ENCODE measurements at places on chromosomes 6 and 20. TPM values are rescaled to one million over a fixed set of nuclear protein-coding genes. Genes with fewer than 3 reads are reported as not detected.

- peaks cover 42% of the 10 kb centered on the region for H3K4me1 ChIP-seq
- H3K4me3 ChIP-seq = no peak overlapping the region
- H3K36me3 ChIP-seq = peaks cover under 1% of the 10 kb centered on the region
- H3K27me3 ChIP-seq = no peaks in the 10 kb centered on the region
- no peak overlapping the region for H3K27ac ChIP-seq
These were observed 5.3 kb downstream of the APMAP start for GRCh38 chr20:24987244-24987643.

Gene KCNK5
- 70.3 TPM for total RNA-seq

Gene PPARD
- total RNA-seq = 19.8 TPM

DNA sequence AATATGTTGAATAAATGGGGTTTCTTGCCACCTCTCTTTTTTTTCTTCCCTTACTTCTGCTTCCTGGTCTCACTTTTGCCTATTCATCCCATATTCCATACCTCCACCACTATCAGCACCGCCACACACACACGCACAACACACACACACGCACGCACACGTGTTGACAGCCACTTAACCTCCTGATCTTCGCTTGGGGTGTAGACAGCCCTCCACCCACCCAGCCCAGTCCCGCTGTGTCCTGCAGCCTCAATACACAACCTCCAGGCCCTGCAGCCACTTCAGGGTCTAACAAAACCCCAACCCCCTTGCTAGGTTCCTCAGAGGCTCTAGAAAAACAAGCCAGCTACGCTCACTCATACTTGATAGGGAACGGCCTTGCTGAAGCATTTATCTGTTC lies 72.3 kb downstream of the LINC00237 start:
- no peak for DNase-seq
- no peak overlapping the region for H3K4me3 ChIP-seq
- H3K36me3 ChIP-seq = no peaks in the 10 kb centered on the region
- no peaks in the 10 kb centered on the region for H3K4me1 ChIP-seq
- H3K27me3 ChIP-seq = peaks cover 3% of the 10 kb centered on the region
- no peak overlapping the region for H3K27ac ChIP-seq

- H3K4me1 ChIP-seq = no peaks in the 10 kb centered on the region
- no peak overlapping the region for H3K4me3 ChIP-seq
- H3K27me3 ChIP-seq = no peaks in the 10 kb centered on the region
- H3K36me3 ChIP-seq = no peaks in the 10 kb centered on the region
These were observed 183.4 kb downstream of the LY86 start for GRCh38 chr6:6771964-6772363.

GRCh38 chr6:33602180-33602579 lies 18.9 kb upstream of the ITPR3 start:
- no peak for DNase-seq
- H3K27me3 ChIP-seq = no peaks in the 10 kb centered on the region
- H3K36me3 ChIP-seq = no peaks in the 10 kb centered on the region
- peaks cover 10% of the 10 kb centered on the region for H3K4me1 ChIP-seq
- no peak overlapping the region for H3K27ac ChIP-seq

GRCh38 chr6:105587349-105588122 lies 184.7 kb upstream of the PREP start:
- H3K36me3 ChIP-seq = no peaks in the 10 kb centered on the region
- H3K27me3 ChIP-seq = no peaks in the 10 kb centered on the region
- no peak overlapping the region for H3K27ac ChIP-seq
- no peak overlapping the region for H3K4me3 ChIP-seq
- no peak for DNase-seq
- no peaks in the 10 kb centered on the region for H3K4me1 ChIP-seq

GRCh38 chr6:119879731-119880130 lies 530.2 kb upstream of the MAN1A1 start:
- no peaks in the 10 kb centered on the region for H3K36me3 ChIP-seq
- no peak for DNase-seq
- H3K4me3 ChIP-seq = no peak overlapping the region
- no peak overlapping the region for H3K27ac ChIP-seq
- no peaks in the 10 kb centered on the region for H3K4me1 ChIP-seq

Gene MCHR2
- not detected for total RNA-seq

DNA sequence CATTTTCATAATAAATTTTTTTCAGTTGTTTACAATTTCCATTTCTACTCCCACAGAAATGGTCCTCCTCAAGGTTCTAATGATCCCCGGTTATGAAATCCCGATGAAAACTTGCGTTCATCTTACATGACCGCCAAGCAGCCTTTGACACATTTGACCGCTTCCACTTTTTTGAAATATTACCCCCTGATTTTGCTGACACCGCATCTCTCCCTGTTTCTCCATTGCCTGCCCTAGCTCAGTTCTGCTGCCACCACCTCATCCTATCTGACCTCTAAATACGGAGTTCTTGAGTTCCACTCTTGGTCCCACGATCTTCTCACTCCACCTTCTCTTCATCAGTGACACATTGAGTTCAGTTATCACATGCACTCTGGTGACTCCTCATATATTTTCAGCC lies 74.1 kb downstream of the SLC35B3 start:
- no peak overlapping the region for H3K27ac ChIP-seq
- no peaks in the 10 kb centered on the region for H3K36me3 ChIP-seq
- no peaks in the 10 kb centered on the region for H3K27me3 ChIP-seq
- H3K4me3 ChIP-seq = no peak overlapping the region
- no peak for DNase-seq

GRCh38 chr6:157535340-157536222 lies 154.6 kb downstream of the ZDHHC14 start:
- no peaks in the 10 kb centered on the region for H3K27me3 ChIP-seq
- peaks cover 34% of the 10 kb centered on the region for H3K4me1 ChIP-seq
- peak overlapping the region; percentile 52 for H3K27ac ChIP-seq
- DNase-seq = no peak

Gene CD83
- 1.2 TPM for total RNA-seq

DNA sequence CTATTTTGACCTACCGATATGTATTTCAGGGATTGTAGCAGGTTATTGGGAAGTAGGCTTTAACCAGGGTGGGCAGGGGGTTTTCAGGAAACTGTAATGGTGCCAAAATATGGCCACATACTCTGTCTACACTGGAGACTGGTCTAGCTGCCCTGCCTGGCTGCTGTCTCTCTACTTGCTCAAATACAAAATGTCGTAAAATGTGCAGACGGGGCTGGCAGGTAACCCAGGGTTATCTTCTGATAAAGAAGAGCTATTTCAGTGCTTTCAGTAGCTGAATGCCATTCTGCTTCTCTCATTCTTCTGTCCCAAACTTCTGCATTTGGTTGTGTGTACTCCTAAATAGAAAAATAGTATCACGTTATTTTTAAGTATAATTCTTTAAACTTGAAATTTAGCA lies 616.2 kb downstream of the EPM2A start:
- DNase-seq = no peak
- no peaks in the 10 kb centered on the region for H3K27me3 ChIP-seq
- no peaks in the 10 kb centered on the region for H3K36me3 ChIP-seq
- no peaks in the 10 kb centered on the region for H3K4me1 ChIP-seq
- H3K27ac ChIP-seq = no peak overlapping the region

Gene DLGAP4
- total RNA-seq = 33.5 TPM

Gene SEMG1
- total RNA-seq = not detected

DNA sequence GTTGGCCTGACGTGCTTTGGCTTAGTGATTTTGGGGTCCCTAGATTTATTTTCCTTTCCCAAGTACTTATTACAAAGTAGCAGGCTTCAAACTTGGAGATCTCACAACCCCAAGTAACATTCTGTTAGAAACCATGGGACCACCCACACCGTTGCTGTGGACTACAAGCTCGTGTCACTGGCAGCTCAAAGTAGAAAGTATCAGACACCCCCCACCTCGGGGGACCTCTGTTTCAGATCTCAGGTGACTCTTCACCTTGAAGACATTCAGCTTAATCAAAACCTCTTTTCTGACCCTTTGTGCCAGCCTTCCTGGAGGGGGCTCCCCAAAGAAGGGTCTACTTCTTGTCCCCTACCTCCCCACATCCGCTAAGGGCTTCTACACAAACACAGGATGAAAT lies 15.7 kb upstream of the MYT1 start:
- H3K4me3 ChIP-seq = no peak overlapping the region
- H3K36me3 ChIP-seq = no peaks in the 10 kb centered on the region
- no peak overlapping the region for H3K27ac ChIP-seq
- peaks cover 3% of the 10 kb centered on the region for H3K27me3 ChIP-seq

DNA sequence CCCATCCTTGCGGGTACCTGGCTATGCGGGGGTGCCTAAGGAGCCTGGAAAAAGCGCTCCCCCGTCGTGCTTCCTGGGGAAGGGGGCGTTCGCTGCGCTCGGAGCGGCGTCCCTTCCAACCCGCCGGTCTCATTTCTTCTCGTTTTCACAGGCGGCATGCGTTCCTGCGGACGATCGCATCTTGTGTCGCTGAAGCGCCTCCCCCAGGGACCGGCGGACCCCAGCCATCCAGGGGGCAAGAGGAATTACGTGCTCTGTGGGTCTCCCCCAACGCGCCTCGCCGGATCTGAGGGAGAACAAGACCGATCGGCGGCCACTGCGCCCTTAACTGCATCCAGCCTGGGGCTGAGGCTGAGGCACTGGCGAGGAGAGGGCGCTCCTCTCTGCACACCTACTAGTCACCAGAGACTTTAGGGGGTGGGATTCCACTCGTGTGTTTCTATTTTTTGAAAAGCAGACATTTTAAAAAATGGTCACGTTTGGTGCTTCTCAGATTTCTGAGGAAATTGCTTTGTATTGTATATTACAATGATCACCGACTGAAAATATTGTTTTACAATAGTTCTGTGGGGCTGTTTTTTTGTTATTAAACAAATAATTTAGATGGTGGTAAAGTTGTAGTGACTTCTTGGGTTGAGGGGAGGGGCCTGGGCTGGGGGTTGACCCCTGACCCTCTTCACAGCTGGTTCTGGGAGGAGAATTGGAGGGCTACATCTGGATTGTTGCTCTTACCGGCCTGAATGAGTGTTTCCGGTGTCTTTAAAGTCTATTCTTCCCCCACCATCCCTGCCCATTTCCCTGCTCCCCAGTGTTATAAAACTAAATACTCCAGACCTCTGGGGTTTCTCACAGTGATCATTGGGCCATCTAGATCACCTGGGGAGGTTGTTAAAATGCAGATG lies 1.1 kb downstream of the ID1 start:
- no peaks in the 10 kb centered on the region for H3K27me3 ChIP-seq
- H3K4me1 ChIP-seq = peaks cover 61% of the 10 kb centered on the region
- peak overlapping the region; percentile 91 for H3K27ac ChIP-seq
- peak; percentile 57 for DNase-seq
- no peaks in the 10 kb centered on the region for H3K36me3 ChIP-seq
- H3K4me3 ChIP-seq = peak overlapping the region; percentile 74

Gene OR2H1
- total RNA-seq = not detected

Gene FILIP1
- 6.0 TPM for total RNA-seq

DNA sequence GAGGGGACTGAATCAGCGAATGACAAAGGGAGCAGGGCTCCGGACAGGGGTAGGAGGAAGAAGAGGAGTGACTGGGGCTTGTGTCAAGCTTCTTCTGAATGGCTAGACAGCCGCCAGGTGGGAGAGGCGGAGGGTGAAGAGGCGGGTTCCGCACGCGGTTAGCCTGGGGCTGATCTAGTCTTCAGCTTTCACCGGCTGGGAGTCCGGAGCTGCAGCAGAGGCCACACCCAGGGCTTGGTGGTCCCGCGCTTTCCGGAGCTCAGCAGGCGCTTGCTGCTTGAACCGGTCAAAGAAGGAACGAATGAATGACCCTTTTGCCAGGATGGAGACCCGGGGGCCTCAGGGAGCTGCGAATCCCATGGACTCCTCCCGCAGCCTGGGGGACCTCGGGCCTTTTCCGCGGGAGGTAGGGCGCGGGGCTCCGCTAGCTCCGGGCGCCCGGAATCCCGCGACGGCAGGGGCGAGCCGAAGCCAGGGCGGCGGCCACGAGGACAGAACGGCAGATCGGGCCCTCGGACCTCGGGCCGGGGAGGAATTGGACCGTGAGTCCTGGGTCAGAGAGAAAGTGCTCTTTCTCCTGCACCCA lies at the start of gene C6orf141:
Gene C6orf141, plus strand, starts transcription at position 177 of the 586 bp plus-strand sequence. Its CDS starts 125 bp downstream, at position 302.
- peak within 1 kb of the TSS; percentile 14 for H3K27ac ChIP-seq
- peaks cover 16% of the 10 kb centered on the region for H3K27me3 ChIP-seq
- peak; percentile 76 for DNase-seq
- H3K36me3 ChIP-seq = no peaks in the 10 kb centered on the region
